ENCODE measurements at places on chromosomes 13 and 19.

DNA sequence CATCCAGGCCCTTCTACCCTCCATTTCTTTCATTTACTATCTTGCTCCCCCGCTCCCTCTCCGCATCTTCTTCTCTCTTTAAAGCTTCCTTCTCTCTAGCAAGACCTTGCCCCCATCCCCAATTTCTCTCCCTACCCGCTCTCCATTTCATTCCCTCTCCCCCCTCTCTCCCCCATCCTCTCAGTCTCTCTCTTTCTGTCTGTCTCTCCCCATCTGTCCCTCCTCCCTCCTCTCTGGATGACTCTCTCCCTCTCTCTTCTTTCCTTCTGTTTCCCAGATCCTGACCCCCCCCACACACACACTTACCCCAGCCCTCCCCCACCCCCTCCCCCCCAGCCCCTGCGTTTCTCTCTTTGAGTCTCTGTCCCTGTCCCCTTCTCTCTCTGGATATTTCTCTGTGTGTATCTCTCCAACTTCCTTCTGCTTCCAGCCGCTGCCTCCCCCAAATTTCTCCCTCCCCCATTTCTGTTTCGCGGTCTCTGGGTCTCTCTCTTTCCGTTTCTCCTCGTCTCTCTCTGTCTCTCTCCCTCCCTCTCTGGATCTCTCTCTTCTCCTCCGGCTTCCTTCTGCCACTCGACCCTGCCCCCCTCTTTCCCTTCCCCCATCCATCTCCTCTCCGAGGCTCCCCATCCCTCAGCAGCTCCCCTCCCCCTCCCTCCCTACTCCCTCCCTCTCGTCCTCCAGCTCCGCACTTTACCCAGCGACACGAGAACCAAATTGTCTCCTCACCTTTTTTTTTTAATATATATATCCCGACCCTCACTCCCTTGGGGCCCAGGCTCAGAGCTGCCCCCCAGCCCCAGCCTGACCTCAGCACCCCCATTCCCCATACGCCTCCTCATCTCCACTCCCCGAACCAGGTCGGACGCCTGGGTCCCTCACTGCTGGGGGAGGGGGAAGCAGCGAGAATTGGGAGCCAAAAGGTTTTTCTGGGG is 3.6 kb upstream of the CACNG8 start:
- no peak for DNase-seq

DNA sequence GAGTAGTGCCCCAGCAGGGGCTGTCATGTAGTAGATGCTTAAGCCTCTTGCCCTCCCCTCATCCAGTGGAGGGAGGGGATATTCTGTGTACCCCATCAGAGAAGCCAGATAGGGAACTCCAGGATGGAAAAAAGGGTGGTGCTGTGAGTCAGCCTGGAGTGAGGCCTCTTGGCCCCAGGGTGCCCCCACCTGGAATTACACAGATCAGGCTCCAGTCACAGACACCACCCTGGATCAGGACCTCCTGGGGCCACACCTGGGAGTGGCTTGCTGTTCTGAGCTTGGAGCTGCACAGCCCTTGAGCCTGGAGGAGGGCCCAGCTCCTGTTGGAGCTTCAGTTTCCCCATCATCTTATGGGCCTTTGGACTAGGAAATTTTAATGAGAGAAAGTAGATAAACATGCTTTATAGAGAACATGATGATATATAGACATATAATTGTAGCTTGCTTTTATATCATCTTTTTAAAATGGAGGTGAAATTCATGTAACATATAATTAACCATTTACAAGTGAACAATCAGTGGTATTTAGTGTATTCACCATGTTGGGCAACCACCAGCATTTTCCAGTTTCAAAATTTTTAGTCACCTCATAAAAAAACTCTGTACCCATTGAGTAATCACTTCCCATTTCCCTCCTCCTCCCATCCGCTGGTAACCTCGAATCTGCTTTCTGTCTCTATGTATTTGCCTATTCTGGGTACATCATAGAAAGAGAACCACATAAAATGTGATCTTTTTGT is 24.6 kb downstream of the CYP4F22 start:
- peak; percentile 8 for DNase-seq

DNA sequence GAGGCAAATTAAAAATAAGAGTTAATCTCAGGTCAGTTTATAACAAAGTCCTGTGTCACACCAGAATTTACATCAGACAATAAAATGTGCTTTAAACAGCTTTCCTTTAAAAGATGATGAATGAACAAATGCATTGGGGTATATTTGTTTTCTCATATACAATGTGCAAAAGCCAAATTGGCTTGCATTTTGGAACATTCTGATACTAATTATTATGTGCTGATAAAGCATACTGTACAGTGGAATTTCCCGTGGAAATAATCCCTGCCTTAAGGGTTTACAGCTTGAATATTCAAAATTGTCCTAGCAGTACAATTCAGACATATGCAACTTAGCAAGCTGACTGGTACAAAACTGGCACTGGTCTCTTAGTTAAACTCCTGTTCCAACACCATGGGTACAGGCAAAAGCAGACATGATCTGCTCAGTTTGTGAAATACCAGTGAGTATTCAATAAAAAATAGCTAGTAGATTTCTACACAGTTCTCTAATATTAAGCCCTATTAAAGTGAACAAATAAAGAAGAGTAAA is 373.4 kb downstream of the SLITRK1 start:
- no peak for DNase-seq

- DNase-seq, result no peak
These were observed 26.0 kb upstream of the PABPC3 start for GRCh38 chr13:25069911-25070310.

- no peak for DNase-seq
These were observed 158.9 kb upstream of the SGCG start for GRCh38 chr13:23021906-23022305.

DNA sequence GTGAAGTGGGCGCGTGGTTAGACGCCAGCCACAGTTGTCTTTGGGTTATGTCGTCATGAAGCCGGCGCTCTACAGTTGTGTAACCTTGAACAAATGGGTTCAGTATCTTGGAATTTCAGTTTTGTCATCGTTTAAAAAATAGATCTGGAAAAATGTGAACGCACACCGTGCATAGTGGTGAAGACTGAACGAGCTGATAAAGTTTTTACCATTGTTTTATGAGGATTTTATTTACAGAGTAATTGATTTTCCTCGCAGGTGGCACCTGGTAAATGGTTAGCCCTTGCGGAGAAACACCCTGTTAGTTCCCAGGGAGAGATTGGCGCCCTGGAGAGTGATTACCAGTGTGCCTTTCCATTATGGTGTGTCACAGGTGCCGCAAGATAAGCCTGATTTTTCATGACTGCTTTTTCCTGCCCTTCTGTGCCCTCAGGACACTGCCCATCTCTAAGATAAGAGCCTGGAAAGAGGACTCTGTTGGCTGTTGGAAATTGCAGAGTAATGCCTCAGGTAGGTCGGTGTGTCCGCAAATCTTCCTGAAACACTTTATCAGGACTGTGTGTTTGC is 577 bp downstream of the ZNF181 start:
- DNase-seq, result peak; percentile 89

GRCh38 chr13:40777166-40777808 is 6.3 kb upstream of the MRPS31 start:
- DNase-seq, result peak; percentile 67

- peak; percentile 17 for DNase-seq
These were observed 226.1 kb downstream of the RFC3 start for GRCh38 chr13:34044041-34044440.

- no peak for DNase-seq
These were observed 459.4 kb downstream of the FOXO1 start for GRCh38 chr13:40207001-40207478.

DNA sequence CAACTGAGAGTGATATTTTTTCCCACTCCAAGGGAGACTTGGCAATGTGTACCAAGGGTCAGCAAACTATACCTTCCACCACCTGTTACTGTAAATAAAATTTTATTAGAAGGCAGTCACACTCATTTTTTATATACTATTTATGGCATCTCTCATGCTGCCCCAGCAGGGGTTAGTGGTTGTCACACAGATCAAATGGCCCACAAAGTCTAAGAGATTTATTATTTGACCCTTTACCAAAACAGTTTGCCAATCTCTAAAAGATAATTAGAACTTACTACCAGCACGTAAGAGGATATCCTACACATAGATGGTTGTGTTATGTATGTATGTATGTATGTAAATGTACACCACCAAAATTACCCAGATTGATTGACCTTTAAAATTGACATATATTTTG is 185.1 kb downstream of the PRR20E start:
- no peak for DNase-seq

- no peak for DNase-seq
These were observed 109.3 kb downstream of the RXFP2 start for GRCh38 chr13:31848621-31849020.

GRCh38 chr13:59479629-59480028 is 684.1 kb downstream of the DIAPH3 start:
- DNase-seq, result no peak

- DNase-seq, result peak; percentile 71
These were observed 20.9 kb downstream of the CAPS start for GRCh38 chr19:5934774-5935472.

Data from fibroblast of pulmonary artery (primary cell).